Naive B cell (primary cell): ENCODE measurements at places on chromosomes 11 and 22. TPM values are rescaled to one million over a fixed set of nuclear protein-coding genes. Genes with fewer than 3 reads are reported as not detected.

The STK33 gene
- 3.0 TPM for polyA plus RNA-seq

The POTEH gene
- not detected for polyA plus RNA-seq

The CBLIF gene
- polyA plus RNA-seq, result not detected

The PGA4 gene
- polyA plus RNA-seq, result not detected

The FOSL1 gene
- polyA plus RNA-seq, result not detected

The DEFB131B gene
- polyA plus RNA-seq, result not detected

The THY1 gene
- polyA plus RNA-seq, result not detected

The SERPING1 gene
- not detected for polyA plus RNA-seq

The MAPK8IP1 gene
- polyA plus RNA-seq, result 0.34 TPM

The TMEM86A gene
- not detected for polyA plus RNA-seq

The SEPTIN5 gene
- polyA plus RNA-seq, result not detected

The ZNHIT2 gene
- 16.5 TPM for polyA plus RNA-seq

The ADAMTS8 gene
- polyA plus RNA-seq, result not detected

The PLA2G3 gene
- polyA plus RNA-seq, result not detected

The ATG13 gene
- polyA plus RNA-seq, result 70.8 TPM

The RAB36 gene
- polyA plus RNA-seq, result 1.2 TPM

The KIRREL3 gene
- polyA plus RNA-seq, result not detected

The C11orf87 gene
- not detected for polyA plus RNA-seq

The ACTN3 gene
- polyA plus RNA-seq, result not detected

The TSSK2 gene
- not detected for polyA plus RNA-seq

The STX5 gene
- polyA plus RNA-seq, result 46.4 TPM

The OR10A2 gene
- polyA plus RNA-seq, result not detected

The FGF19 gene
- polyA plus RNA-seq, result not detected

The RGL4 gene
- 2.3 TPM for polyA plus RNA-seq

The EXPH5 gene
- 0.31 TPM for polyA plus RNA-seq

The OTOG gene
- not detected for polyA plus RNA-seq

The LAMTOR1 gene
- polyA plus RNA-seq, result 131 TPM

The NTM gene
- not detected for polyA plus RNA-seq

The DEUP1 gene
- polyA plus RNA-seq, result not detected

The CDC42EP1 gene
- 0.26 TPM for polyA plus RNA-seq

The GRM5 gene
- polyA plus RNA-seq, result not detected

The DAGLA gene
- not detected for polyA plus RNA-seq

The MED15 gene
- 15.5 TPM for polyA plus RNA-seq

The KIF18A gene
- 1.6 TPM for polyA plus RNA-seq

The RNF169 gene
- 3.1 TPM for polyA plus RNA-seq

The TMPRSS6 gene
- not detected for polyA plus RNA-seq

The AMOTL1 gene
- polyA plus RNA-seq, result 0.15 TPM

The PKDREJ gene
- 0.03 TPM for polyA plus RNA-seq
